Stimulated activated CD4-positive, alpha-beta T cell treated with anti-CD3 and anti-CD28 coated beads, Interleukin-4, amount 100 ng/mL, for 24 hours (primary cell): ENCODE measurements at places on chromosomes 2 and 18.

- peak; percentile 50 for DNase-seq
Observed at GRCh38 chr2:102114290-102114721, 28.2 kb upstream of the IL1R1 start.

- no peak for DNase-seq
Observed at GRCh38 chr2:14619441-14619840, 13.1 kb upstream of the LRATD1 start.

DNA sequence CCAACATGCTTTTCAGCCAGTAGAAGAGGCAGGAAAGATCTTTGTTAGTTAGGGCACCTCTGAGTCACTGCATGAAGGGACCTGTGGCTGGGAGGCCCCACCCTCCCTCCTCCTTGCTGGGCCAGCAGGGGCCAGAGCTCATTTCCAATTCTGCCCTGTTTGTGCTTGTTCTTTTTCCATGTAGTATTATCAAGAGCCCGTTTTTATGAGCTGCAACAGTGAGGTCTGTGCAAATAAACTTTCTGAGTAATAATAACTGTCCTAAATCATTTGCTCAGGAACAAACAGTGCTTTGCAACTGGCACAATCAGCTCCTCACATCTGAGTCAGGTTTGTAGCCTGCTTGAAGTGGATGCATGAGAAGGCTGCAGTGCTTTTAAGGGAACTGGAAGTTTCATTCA, 128.0 kb downstream of the ARL4C start:
- DNase-seq: peak; percentile 51

GRCh38 chr2:203869223-203870042, 1.9 kb downstream of the CTLA4 start:
- DNase-seq: peak; percentile 56

GRCh38 chr2:219362524-219363164, 25.1 kb downstream of the DNPEP start:
- no peak for DNase-seq

DNA sequence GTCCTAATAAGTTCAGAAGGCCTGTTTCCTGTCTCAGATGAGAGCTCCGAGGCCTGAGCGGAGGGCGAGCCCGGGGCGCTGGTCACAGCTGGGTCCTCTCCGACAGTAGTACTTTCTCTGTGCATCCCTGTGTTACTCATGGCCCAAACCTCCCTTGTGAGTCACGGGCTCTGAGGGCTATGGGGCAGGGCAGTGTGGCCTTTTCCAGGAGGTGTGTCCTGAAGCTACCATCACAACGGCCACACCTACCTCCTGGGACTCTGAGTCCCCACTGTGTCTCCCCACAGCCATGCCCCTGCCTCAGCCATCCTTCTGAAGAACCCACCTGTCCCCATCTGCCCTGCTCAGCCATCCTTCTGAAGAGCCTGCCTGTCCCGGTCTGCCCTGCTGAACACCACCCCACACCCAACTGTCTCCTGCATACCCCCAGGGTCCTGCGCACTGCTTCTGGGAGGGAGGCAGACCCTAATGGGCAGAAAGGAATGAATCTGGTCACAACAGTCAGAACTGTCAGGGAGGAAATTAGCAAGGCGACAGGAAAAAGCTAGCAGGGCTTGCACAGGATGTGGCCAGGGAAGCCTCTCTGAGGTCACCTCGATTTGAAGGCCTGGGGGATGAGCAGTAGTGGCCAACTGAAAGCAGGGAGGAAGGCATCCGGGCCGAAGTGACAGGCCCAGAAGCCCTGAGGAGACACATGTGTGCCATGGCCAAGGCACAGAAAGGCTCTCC, 145.4 kb upstream of the RIOK3 start:
- DNase-seq: no peak

DNA sequence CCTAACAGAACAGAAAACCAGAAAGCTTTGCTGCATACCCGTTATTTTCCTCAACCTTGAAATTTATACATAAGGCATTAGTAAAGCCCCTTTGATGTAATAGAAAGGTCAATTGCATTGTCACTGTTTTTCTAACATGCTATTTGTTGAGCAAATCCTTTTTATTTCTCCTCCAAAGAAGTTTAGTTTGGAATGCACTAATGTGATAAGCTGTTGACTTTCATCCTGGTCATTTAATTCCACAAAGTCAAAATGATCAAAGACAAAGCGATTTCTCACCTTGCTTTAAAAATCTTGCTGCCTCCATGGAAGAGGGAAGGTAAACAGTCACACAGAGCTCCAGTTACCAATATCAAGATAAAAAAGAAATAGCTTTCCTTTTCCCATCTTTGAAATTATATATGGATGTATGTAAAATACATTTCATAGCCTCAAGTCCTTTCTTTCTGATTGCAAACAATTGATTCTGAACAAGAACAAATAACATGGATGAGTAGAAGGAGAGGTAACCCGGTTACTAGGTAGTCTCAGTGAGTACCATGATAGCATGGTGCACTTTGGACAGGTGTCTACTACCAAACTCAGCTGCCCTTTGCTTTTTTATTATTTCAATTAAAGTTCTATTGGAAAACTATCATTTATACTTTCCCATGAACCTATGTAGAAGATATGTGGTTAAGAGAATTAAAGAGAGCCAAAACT, 452.7 kb downstream of the STK39 start:
- no peak for DNase-seq

GRCh38 chr2:12334412-12334966, 382.2 kb upstream of the TRIB2 start:
- DNase-seq: no peak

DNA sequence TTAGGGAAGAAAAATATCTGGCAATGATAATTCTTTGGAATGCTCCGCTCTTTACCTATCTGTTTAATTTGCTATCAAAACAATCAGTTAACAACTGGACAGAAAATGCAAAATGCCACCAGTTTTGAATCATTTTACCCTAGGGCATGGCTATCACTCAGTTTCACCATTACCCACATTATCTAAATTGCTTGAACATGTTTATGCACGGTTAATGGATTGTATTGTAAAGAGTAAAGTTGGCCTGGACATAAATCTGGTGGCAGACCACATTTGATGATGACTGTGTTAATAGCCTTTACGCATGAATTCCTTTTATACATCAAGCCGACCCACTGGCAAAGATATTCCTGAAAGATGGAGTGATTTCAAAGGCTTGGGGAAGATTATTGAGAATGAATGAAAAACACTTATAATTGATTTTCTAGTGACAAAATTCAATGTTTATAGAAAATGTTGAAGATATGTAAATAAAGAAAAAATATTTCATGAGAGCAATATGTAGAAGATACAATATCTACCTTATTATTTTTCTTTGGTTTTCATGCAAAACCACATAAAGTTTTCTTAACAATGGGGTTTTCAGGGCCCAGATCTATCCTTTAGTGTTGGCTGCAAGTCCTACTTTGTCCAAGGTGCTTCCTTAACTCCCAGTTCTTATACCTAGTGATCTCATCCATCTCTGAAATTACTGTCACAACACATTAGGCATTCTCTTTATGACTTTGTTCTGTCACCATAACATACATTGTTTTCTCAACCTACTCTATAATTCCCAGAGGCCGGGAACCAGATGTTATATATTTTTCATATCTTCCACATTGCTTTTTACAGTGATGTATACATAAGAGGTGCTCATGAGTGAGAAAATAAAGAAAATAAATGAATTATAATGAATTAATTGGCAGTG, 265.1 kb downstream of the RIT2 start:
- DNase-seq: no peak

DNA sequence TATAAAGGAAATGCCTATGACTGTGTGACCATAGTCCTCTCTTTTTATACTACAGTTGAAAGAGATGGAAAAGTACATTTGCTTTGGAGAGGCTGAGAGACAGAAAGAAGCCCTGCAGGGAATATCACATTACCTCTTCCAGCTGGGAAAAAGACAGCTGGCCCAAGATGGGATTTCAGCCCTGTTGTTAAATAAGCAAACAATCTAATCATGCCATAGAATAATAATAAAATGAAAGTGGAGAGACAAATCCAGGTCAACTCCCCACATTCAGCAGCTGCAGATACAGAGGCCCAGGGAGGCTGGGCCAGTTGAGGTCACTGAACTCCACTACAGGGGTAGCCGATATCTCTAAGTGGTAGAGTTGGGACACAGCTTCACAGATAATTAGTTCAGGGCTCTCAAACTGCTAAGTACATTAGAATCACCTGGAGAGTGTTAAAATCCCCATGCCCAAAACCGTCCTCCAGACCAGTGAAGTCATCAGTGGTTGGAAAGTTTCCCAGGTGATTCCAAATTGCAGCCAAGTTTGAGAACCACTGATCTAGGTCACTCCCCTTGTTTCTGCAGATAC, 81.9 kb downstream of the MOGAT1 start:
- no peak for DNase-seq

DNA sequence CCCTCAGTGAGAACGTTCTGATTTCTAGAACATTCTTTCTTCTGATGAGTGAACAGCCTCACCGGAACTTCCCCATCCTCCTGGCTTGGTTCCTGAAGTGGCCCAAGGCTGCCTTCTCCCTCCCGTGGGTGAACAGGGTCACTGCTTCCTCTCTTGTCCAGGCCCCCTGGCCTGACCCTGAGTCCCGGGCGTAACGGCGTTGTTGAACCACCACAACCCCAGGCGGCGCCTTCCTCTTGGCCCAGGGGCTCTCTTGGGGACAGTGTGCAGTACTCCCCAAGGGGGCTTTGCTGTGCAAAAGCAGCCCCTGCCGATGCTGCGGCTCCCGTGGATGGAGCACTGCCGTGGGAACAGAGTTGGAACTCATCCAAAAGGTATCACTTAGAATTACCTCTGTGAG, 147.2 kb downstream of the TSN start:
- DNase-seq: no peak

GRCh38 chr18:22463076-22463475, 45.4 kb upstream of the CTAGE1 start:
- DNase-seq: no peak

GRCh38 chr2:10120877-10121574, 1.5 kb upstream of the RRM2 start:
- no peak for DNase-seq

DNA sequence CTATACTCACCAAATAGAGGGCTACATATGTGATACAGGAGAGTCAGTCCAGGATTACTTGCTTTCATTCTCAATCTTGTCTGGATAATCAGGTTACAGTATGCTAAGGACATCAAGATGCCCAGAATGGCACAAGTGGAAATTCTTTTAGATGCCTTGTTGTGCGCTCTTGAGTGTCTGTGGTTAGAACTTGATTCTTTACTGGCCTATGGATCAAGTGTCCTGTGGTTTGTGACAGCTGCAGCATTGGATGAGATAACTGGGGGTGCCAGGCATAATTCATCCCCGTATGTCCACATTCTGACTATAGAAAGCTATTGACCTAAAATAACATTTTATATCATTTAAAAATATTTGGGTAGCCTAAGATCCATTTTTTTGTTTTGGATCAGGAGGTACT, 40.1 kb downstream of the CDC42EP3 start:
- DNase-seq: no peak

- DNase-seq: no peak
Observed at GRCh38 chr2:48633143-48633542, 15.5 kb downstream of the GTF2A1L start.

GRCh38 chr2:159137511-159138241, 148.8 kb downstream of the WDSUB1 start:
- no peak for DNase-seq

DNA sequence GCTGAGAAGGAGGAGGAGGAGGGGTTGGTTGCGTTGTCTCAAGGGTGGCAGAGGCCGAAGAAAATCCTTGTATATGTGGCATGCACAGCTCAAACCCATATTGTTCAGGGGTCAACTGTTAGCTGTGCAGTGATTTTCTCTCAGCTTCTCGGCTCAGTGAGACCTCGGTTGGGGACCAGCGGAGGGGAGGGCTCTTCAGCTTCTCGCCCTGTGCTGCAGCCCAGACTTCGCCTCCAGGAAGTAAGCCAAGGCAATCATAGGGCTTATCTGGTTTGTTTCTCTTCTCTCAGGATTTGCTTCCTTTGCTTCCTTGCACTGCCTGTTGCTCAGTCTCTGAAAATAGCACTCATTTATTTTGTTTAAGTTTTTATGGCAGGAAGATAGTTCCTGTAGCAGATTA, 85.5 kb downstream of the SOWAHC start:
- no peak for DNase-seq

- DNase-seq: no peak
Observed at GRCh38 chr18:69367104-69367503, 33.6 kb upstream of the DOK6 start.

DNA sequence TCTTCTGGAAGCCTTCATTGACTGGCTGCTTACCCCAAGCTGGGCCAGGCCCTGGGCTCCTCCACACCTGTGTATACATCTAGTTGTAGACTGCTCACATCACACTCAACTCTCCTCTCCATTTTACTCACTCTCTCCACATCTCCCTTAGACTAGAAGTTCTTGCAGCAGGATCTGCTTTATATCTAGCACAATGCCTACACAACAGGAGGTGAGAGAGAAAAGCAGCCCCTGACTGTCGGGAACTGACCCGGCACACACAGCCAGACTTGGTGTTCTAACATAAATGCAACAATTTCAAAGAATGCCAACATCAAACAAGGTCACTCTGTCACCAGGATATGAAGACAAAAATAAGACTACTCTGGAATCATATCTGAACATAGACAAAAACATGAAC, 5.9 kb downstream of the KIDINS220 start:
- DNase-seq: no peak

GRCh38 chr2:16952368-16952767, 286.7 kb upstream of the CYRIA start:
- no peak for DNase-seq

GRCh38 chr2:178412047-178412446, 38.9 kb downstream of the PRKRA start:
- DNase-seq: no peak

- DNase-seq: no peak
Observed at GRCh38 chr2:214184461-214184860, 226.4 kb upstream of the VWC2L start.

DNA sequence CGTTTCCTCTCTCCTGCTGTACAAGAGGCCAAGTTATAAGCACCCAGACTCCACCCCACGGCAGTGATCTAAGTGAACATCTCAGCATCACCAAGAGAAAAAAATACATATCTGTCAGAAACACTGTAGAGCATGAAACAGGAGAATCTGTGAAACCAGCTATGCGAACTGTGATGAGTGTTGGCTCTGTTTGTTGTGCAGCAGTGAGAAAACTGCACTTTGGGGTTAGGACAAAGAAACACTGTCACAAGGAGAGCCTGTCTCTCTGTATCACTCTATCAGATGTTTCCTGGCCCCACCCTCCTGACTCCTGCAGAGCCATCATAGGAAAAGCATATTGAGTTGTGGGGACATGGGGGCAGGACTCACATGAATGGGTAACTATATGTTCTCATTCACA, 87.1 kb downstream of the LAMA3 start:
- DNase-seq: no peak
